Astrocyte of the spinal cord (primary cell): ENCODE measurements at places on chromosomes 11 and 22.

- DNase-seq = no peak
Observed at GRCh38 chr11:59669611-59670009, 773 bp upstream of the PATL1 start.

DNA sequence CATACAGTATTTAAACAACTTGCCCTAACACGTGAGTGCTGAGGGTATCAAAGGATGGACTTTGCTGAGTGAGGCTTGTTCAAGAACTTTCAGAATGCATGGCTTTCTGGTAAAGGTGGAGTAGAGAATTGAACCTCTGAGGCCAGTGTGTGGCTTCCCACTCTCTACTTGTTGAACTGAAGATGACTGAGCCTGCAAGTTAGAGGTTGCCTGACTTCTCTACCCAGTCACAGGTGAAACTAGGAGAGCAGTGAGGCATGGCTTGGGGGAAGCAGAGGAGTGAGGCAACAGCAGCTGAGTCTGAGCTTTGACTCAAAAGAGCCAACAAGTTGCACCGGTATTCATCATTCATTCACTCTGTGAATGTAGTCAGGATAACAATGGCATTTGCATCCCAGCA, 256.4 kb upstream of the SESN3 start:
- no peak for DNase-seq

GRCh38 chr11:4454021-4454420, 4.9 kb downstream of the OR52K2 start:
- DNase-seq = no peak

GRCh38 chr22:25690798-25691197, 51.2 kb upstream of the MYO18B start:
- no peak for DNase-seq

GRCh38 chr22:49533886-49534285, 293.8 kb downstream of the BRD1 start:
- no peak for DNase-seq

DNA sequence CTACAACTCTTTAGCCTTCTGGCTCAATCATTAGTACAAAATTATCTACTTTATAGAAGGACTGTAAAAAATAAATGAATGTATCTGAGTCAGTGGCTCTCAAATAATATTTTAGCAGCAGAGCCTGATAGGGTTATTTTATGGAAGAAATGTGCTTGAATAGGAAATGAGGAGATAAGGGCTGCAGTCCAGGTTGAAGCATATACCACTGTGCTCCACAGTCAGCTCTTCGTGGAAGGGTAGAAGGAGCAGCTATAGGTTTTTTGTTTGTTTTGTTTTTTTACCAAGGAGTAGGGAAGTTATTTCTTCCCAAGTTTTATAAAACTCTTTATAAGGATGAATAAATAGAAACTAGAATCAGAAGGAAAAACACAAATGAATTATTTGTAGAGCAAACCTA, 242.0 kb downstream of the DLG2 start:
- DNase-seq = no peak

DNA sequence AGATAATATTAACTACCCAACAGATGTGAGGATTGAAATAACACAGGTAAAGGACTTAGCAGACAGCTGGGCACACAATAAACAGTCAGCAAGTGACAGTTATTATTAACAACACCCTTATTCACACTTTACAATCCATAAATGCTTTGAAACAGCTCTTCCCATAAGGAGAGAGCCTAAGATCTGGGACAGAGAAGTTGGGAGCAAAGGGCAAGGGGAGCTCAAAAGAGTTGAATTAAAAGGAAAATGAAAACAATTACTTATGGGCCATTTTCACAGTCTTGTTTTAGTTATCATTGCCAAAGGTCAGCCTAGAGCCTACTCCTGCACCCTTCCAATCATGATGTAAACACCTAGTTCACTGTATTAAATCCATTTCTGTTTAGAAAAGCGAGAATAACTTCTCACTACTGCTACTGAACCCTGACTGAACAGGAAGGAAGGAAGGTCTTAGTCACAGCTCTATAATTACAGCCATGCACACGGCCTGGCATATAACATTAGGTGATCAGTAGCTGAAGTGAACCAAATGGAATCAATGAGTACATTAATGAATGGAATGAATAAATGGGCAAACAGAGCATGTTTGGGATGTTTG, 111.3 kb downstream of the PLEKHA7 start:
- DNase-seq = no peak

DNA sequence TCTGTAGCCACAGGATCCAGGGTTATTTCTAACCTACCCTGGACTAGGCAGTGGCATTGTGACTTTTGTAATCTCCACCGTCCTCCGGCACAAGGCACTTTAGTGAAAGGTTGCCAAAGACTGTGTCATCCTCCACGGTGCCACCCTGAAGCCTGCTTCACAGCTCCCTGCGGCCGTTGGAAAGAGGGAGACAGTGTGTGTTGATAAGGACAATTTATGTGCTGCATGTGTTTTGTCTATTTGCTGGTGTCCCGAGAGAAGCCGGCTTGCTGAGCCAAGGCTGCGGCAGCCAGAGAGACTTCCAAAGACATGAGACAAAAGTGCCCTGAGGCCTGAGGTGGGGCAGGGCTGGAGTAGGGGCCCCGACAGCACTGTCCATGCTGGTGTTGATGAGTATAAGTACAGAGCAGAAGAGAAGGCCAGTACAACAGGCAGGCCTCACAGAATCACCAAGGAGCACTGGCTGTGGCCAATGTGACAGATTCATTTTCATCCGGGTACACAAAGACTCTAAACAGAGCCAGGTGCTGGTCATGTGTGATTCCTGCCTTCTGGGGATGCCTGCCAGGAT, 40.9 kb downstream of the GALNT18 start:
- no peak for DNase-seq

GRCh38 chr22:45329530-45329936, 19.8 kb downstream of the FAM118A start:
- no peak for DNase-seq

DNA sequence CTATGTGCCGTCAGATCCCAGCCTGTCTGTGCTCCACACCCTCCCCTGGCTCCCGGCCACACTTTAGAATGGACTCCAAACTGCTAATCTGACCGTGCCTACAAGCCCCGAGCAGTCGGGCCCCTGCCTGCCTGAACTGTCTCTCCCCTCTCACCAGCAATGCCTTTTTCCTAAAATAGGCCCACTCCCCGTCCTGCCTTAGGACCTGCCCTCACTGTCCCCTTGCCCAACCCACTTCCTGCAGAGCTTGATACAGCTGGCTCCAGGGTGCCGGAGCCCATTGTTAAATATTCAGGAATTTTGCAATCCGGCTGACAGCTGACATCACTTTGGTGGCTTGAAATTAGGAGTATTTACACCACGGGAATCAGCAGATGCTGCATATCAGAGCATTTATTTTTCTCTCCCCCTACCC, 21.4 kb downstream of the MN1 start:
- DNase-seq = no peak

GRCh38 chr11:131201674-131202073, 168.7 kb upstream of the NTM start:
- no peak for DNase-seq

GRCh38 chr11:129298988-129299387, 76.7 kb upstream of the BARX2 start:
- no peak for DNase-seq

DNA sequence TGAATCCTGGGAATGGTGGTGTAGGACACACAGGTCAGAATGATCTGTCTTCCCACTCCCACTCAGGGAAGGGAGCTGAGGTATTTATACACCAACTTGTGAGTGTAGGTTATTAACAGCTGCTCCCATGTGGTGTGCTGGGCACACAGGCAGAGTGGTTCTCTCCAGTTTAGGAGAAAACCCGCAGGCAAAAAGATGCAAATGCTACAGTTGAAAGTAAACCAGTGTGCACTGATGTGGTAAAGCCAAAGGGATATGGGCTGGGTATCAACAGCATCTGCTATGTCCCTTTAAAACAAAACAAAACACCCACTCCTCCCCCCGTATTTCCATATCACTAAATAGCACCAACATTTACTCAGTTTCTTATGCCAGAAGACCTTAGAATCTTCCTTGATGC, 75.4 kb upstream of the SYT13 start:
- no peak for DNase-seq

DNA sequence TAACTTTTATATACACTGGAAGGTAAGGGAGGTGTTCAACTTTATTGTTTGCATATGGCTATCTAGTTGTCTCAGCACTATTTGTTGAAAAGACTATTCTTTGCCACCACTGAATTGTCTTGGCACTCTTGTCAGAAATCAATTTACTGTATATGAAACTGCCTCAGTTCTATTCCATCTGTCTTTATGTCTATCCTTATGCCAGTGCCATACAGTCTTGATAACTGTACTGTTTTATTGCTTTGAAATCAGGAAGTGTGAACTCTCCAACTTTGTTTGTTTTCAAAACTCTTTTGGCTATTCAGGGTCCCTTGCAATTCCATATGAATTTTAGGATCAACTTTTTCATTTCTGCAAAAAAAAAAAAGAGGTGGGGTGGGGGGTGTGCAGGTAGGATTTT, 77.2 kb downstream of the PRSS23 start:
- no peak for DNase-seq

- no peak for DNase-seq
Observed at GRCh38 chr11:102630598-102631448, 5.7 kb upstream of the MMP20 start.

DNA sequence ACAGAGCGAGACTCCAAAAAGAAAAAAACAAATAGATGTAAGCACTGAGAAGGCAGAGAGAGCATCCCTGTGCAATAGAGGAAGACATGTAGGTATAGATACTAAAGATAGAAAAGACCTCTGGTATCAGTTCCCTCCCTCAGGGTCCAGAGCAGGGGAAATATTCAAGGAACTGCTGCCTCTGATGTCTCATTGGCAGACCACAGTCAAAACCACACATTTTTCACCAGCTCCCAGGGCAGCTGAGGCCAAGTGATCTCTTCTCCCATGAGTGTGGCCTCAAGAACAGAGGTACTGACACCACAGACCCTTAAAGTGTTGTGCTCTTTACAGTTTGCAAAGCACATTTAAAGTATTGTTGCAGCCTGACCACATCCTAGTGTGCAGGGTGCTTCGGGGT, 288.5 kb downstream of the NTM start:
- DNase-seq = no peak
